ENCODE measurements at places on chromosomes 7 and 10. TPM values are rescaled to one million over a fixed set of nuclear protein-coding genes. Genes with fewer than 3 reads are reported as not detected.

Gene EPDR1
- 8.0 TPM for total RNA-seq

Gene HBP1
- total RNA-seq, result 24.3 TPM

Gene HOXA7
- 15.0 TPM for total RNA-seq

Gene COL28A1
- 0.12 TPM for total RNA-seq

Gene PDE6C
- total RNA-seq, result not detected

Gene SUN3
- 4.5 TPM for total RNA-seq

Gene BET1
- total RNA-seq, result 17.2 TPM

Gene ENTPD1
- 0.37 TPM for total RNA-seq

DNA sequence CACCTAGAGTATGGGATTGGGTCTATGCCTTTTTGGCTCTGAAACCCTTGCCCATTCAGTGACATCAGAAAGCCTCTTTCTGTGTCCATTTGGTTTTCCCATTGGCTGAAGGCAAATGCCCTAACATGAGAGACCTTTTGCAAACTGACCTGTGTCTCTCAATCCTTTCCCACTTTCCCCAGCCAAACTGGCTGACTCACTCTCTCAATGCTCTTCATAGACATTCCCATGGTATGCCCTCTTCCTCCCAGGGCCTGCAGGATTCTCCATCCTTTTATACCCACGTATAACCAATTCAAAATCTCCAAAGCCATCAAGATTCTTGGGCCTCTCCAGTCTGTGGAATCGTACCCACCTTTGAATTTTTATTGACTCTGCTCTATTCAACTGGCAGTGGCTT lies 563.3 kb downstream of the GATA3 start:
- no peak for DNase-seq

DNA sequence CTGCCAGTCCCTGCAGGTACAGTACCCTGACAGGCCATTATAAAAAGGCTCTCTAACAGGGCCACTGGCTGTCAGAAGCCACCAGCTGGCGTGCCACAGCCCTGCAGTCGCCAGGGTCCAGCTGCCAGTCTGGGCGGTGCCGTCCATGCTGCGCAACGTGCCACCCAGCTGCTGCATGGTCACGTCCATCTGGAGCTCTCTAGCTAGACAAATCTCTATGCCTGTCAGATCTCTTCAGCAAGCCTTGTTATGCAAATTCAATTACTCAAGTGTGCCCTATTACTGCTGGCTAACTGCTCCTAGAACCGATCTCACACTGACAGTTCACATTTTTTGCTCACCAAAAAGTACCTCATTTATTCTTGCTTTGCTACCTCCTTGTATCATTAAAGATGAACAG lies 75.9 kb downstream of the HIBADH start:
- no peak for DNase-seq

DNA sequence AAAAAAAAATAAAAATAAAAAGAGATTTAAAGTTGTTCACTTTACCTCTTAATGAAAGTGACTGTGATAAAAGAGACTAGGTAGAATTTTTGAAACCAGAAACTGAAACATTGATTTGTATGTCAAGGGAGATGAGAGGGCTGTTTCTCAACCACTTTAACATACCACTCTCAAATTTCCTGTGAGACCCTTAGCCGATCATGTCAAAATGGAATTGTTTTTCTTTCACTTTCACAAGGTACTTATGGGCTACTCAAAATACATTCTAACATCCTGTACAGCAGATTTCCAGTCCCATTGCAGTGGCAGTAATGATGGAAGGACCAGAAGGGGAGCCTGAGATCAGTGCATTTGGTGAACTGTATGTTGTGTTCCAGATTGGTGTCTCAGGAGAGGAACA lies 261.2 kb downstream of the PPP1R3A start:
- DNase-seq, result no peak

GRCh38 chr10:31421322-31421721 lies 102.3 kb downstream of the ZEB1 start:
- DNase-seq, result no peak

- no peak for DNase-seq
Measured at GRCh38 chr10:97336942-97337831, 2.7 kb upstream of the FRAT2 start.

DNA sequence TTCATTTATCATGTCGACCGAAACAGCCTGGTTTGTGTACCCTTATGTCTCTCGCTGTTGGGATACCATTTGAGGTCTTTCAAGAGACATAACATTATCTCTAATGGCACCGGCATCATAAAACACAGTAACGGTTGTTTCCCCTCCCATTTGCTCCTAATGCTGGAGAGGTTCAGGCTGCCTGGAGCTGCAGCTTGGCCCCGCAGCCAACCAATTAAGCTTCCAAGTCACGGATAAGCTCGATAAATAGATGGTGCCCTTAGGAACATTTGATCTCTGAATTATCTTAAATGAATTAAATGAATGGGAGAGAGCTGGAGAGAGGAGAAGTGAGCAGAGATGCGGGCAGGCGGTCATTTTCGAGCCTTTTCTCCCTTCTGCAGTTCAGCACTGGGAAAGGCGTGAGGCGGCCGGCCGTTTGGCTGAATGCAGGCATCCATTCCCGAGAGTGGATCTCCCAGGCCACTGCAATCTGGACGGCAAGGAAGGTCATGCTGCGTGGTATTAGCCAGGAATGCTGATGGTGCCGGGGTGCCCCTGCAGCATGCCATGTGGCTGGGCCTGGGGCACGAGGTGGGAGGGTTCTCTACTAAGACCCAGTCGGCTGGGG lies 12.6 kb downstream of the CPA4 start:
- DNase-seq, result no peak

DNA sequence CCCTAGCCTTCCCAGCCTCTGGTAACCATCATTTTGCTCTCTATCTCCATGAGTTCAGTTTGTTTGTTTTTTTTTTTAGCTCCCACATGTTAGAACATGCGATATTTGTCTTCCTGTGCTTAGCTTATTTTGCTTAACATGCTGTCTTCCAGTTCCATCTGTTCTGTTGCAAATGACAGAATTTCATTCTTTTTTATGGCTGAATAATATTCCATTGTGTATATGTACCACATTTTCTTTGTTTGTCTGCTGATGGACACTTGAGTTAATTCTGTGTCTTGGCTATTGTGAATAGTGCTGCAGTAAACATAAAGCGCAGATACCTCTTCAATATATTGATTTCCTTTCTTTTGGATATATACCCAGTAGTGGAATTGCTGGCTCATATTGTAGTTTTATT lies 21.0 kb downstream of the DLD start:
- DNase-seq, result no peak

GRCh38 chr10:107091126-107091525 lies 73.4 kb downstream of the SORCS1 start:
- DNase-seq, result no peak

GRCh38 chr10:119542988-119543813 lies 682 bp upstream of the RGS10 start:
- no peak for DNase-seq

- DNase-seq, result no peak
Measured at GRCh38 chr10:25797888-25798429, 136.1 kb upstream of the MYO3A start.

DNA sequence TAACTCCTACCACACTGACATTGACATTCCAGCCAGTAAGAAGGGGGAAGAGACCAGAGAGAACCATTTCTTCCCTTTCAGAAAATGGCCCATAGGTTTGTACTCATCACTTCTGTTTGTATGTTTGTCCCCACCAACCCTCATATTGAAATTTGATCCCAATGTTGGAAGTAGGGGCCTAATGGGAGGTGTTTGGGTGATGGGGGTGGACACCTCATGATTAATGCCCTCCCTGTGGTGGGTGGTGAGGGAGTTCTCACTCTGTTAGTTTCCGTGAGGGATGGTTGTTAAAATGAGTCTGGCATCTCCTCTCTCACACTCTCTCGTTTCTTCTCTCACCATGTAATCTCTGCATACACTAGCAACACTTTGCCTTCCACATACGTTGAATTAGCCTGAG lies 21.4 kb downstream of the CADPS2 start:
- no peak for DNase-seq

DNA sequence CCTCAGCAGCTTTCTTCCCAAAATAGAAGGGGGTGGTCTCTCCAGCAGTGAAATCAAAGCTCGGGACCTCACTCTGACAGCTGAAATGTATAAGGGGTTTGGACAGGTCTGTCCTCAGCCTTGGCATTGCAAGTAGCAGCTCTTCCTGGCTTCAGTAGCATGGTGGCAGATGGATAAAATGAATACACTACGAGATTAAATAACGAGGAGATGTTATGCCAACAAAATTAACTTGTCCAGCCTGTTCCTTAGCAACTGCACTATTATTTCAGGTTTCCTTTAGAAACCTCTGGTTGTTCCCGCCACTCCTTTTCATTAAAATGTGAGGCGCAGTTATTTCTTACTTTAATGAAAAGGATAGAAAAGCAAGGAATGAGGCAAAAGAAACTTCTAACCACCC lies 24.9 kb downstream of the PRLHR start:
- DNase-seq, result no peak

DNA sequence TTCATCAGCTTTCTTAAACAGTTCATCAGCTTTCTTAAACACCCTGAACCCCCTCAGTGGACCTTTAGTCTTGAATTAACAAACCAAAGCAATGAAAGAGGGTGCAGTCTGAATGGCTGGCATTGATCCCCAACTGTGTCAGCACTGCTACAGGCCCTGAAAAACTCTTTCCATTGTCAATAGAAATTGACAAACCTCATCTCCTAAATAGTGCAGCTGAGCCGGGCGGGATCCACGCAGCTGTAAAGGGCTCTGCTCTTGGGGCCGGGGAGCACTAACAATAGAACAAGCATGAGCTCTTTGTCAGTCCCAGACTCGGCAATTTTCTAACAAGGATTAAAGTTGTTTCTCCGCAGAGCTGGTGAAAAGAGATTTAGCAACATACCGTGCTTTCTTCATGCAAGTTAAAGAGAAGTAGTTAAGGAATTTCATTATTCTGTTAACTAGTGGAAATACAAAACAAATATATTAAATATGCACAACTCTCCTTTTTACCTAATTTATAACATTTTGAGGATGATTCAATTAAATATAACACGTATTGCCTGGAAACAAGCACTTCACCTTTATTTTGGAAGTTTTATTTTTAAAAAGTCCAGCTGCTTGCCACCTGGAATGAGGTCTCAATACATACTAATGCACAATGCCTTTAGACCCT lies 24.7 kb upstream of the FEZF1 start:
- no peak for DNase-seq

DNA sequence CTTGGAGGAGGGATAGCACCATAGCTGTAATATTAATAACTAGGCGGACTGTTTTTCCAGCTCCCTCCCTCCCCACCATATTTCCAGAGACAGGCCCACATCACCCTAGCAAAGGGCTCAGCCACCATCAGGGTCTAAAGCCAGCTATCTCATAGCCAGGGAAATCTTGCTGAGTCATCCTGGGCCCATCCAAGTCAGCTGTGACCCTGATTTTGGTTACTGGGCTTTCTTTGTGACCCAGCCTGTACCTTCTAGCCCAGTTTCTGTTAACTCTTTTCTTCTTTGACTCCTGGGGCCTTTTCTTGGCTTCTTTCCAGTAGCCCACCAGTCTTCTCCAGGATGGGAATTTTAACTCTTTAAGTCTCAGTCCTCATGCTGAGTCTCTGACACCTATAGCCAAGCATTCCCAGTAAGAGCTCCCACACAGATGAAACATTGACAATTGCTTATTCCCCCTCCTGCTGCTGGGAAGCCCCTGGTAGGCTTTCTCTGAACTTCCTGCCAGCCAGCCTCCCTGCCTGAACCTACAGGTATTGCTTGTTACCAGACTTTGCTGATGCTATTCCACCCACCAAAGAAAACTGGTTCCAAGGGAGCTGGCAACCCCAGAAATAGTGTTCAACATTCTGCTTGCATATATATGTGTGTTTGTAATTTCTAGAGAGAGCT lies 34.8 kb upstream of the ADO start:
- no peak for DNase-seq

All from HCT116 (cell line).